ENCODE measurements at places on chromosomes 7 and 10.

GRCh38 chr10:92729886-92730285, 40.1 kb downstream of the HHEX start:
- no peak for DNase-seq
- no peaks in the 10 kb centered on the region for H3K36me3 ChIP-seq
- no peak overlapping the region for H3K27ac ChIP-seq
- H3K4me1 ChIP-seq = no peaks in the 10 kb centered on the region
- no peak overlapping the region for H3K4me3 ChIP-seq

GRCh38 chr10:91127341-91128082, 93.0 kb upstream of the PCGF5 start:
- DNase-seq = no peak

GRCh38 chr7:133053321-133053891, 28.5 kb downstream of the CHCHD3 start:
- no peaks in the 10 kb centered on the region for H3K36me3 ChIP-seq
- H3K4me1 ChIP-seq = peaks cover 6% of the 10 kb centered on the region
- H3K27me3 ChIP-seq = no peaks in the 10 kb centered on the region
- H3K4me3 ChIP-seq = no peak overlapping the region
- no peak for DNase-seq

DNA sequence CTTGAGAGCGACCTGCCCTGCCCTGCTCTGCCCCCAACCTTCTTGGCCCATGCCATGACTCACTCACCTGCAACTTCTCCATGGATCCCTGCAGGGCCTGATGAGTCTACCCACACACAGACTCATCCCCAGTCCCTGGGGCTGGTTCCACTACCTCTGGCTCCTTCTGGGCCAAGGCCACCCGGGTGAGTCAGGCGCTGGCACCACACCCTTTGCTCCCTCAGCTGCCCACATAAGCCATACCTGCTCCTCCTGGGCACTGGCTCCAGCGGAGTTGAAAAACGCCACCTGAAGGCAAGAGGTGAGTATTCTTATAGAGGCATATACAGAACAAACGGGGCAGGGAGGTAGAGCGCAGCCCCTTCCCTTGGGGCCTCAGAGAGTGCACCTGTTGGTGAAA, 16.2 kb upstream of the MTPAP start:
- H3K27ac ChIP-seq = no peak overlapping the region
- no peaks in the 10 kb centered on the region for H3K27me3 ChIP-seq
- H3K36me3 ChIP-seq = no peaks in the 10 kb centered on the region
- H3K4me3 ChIP-seq = no peak overlapping the region
- H3K4me1 ChIP-seq = peaks cover 11% of the 10 kb centered on the region

DNA sequence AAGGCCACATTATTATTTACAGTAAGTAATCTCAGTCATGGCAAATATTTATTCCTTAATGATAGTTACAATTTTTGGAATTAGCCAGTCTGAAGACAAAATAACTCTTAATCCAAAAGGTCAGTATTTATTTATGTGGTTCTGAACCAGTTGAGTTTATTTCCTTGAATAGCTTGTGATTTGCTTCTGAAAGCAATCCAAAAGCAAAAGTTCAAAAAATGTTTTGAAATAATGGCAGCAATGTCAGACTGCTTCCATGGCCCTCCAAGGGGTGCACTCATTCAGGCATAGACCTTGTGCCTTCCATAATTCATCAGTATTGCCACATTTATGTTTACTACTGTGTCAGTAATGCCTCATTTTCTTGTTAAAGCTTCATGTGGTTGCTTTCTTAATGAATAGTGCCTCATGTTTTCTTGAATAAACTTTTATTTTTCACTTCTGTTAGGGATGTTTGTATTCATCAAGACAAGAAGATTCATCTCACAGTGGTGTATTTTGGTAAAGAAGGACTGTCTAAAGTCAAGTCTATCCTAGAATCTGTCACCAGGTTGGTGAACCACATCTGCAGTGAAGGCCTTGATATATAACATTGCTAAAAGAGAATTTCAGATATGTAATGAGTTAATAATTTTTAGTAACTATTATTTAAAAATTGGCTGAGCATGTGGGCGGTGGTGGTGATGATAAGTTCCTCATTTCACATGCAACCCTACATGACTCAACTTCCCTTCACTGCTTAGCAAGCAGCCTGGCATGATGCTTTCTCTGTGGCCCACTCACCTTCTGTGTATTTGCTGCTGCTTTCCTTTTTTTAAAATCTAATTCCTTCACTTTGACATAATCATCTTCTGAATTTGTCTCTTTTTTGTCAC, 22.0 kb downstream of the CSGALNACT2 start:
- no peaks in the 10 kb centered on the region for H3K27me3 ChIP-seq
- H3K4me1 ChIP-seq = peaks cover 6% of the 10 kb centered on the region
- no peak for DNase-seq
- H3K27ac ChIP-seq = peak overlapping the region; percentile 33

GRCh38 chr10:26486990-26487850, 49.1 kb downstream of the APBB1IP start:
- no peaks in the 10 kb centered on the region for H3K27me3 ChIP-seq
- peaks cover 25% of the 10 kb centered on the region for H3K4me1 ChIP-seq
- H3K36me3 ChIP-seq = no peaks in the 10 kb centered on the region
- no peak for DNase-seq
- no peak overlapping the region for H3K4me3 ChIP-seq
- H3K27ac ChIP-seq = peak overlapping the region; percentile 50

DNA sequence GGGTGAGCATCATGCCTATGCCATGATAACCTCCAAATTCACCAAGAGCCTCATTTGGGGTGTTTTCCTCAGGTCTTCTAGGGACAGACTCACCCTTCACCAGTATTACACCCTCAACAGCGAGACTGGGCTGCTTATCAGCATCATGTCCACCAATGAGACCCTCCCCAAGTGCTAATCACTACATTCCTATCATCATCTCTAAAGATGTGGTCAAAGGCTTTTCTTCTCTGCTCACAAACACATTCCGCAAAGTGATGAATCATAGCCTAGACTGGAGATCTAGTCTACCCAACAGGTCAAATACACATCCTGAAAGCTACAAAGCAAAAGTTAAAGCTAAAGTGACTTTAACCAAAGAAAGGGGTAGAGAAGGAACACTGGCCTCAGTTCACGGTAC, 75.3 kb upstream of the C7orf33 start:
- no peaks in the 10 kb centered on the region for H3K4me1 ChIP-seq
- no peak overlapping the region for H3K27ac ChIP-seq
- DNase-seq = no peak
- H3K27me3 ChIP-seq = no peaks in the 10 kb centered on the region

GRCh38 chr10:19041171-19041570, 7.4 kb upstream of the MALRD1 start:
- H3K36me3 ChIP-seq = no peaks in the 10 kb centered on the region
- H3K4me1 ChIP-seq = no peaks in the 10 kb centered on the region
- no peaks in the 10 kb centered on the region for H3K27me3 ChIP-seq

DNA sequence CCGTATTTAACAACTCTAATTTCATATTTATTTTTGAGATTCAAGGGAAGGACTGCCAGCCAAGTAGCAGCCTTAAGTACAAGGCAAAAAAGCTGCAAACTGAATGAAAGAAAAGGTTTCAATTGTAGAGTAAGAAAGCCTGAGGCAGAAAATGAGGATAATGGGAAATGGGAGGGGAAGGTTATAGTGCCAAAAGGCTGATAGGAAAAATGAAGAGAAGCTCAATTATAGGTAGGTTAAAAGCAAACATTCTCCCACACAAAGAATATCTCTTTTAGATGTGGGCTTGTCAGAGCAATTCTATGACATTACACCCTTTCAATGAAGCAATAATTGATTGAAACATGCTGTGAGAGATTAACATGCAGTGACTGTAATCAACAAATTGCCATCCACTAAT, 175.3 kb downstream of the RAPGEF5 start:
- no peak overlapping the region for H3K4me3 ChIP-seq
- no peaks in the 10 kb centered on the region for H3K4me1 ChIP-seq
- no peak for DNase-seq
- no peaks in the 10 kb centered on the region for H3K27me3 ChIP-seq

DNA sequence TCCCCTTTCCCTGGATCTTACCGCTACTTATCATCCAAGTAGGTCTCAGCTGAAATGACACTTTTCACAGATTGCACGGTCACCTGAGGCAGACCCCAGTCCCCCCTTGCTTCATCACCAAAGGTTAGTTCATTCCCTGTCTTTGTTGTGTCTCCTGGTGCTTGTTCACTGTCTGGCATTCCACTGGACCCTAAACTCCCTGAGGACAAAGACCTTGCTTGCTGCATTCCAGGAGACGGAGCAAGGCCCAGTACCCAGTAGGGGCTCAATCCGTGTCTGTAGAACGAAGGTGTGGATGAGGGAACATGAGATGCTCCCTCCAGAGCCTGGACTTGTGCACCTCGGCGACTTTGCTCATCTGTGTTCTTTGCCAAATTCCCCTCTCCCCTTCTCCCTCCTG, 160.0 kb downstream of the RAB11FIP2 start:
- H3K36me3 ChIP-seq = no peaks in the 10 kb centered on the region
- no peaks in the 10 kb centered on the region for H3K27me3 ChIP-seq
- H3K4me3 ChIP-seq = no peak overlapping the region
- no peaks in the 10 kb centered on the region for H3K4me1 ChIP-seq
- no peak for DNase-seq

GRCh38 chr10:88989824-88990383, 694 bp upstream of the FAS start:
- H3K27ac ChIP-seq = peak overlapping the region; percentile 98
- H3K4me1 ChIP-seq = peaks cover 19% of the 10 kb centered on the region
- no peaks in the 10 kb centered on the region for H3K27me3 ChIP-seq
- peak; percentile 26 for DNase-seq
- peak overlapping the region; percentile 96 for H3K4me3 ChIP-seq
- H3K36me3 ChIP-seq = no peaks in the 10 kb centered on the region

DNA sequence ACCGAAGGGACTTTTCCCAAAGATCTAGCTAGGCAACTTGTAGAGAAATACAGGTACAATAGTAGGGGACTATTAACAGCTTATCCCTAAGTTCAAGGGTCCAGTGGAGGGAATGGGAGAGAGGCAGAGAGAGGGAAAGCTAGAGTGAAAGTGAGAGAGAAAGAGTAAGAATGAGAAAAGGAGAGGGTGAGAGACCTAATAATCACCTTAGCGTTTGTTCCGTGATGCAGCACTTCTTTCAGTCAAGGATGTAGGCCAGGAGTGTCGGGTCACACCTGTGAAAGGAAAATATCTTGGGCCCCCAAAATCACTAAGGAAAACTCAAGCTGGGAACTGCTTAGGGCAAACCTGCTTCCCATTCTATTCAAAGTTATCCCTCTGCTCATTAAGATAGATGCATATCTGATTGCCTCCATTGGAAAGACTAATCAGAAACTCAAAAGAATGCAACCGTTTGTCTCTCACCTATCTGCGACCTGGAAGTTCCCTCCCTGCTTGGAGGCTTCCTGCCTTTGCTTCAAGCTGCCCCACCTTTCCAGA, 75.2 kb downstream of the ST8SIA6 start:
- H3K4me1 ChIP-seq = no peaks in the 10 kb centered on the region
- no peaks in the 10 kb centered on the region for H3K27me3 ChIP-seq
- no peak for DNase-seq
- no peak overlapping the region for H3K27ac ChIP-seq

DNA sequence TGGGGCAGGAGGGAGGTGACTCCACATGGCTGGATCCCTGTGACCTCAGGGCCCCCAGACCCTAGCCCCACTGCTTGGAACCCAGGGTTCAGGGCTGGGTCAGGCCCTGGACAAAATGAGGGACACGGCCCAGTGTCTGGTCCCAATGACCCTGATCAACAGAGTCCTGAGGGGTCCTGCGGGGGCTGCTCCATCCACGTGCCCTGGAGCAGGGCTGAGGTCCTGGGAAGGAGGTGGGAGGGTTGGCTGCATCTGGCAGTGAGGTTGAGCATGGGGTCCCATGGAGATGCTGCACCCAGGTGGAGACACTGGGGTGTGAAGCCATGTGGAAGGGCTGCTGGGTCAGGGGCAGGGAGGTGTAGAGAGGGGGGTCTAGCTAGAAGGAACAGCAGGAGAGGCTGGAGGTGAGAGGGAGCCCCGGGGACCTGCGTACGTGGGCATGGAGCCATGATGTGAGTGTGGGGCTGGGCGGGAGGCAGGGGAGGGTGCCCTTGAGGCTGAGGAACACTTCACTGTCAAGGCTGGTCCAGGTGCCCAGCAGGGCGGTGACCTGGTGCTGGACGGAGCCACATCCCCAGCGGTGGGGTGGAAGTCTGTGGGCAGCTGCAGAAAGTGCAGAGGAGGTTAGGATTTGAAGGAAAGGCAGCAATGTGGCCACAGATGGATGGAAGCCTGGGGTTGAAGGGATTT, 604 bp downstream of the SCART1 start:
- no peaks in the 10 kb centered on the region for H3K36me3 ChIP-seq
- no peak overlapping the region for H3K4me3 ChIP-seq
- H3K27me3 ChIP-seq = no peaks in the 10 kb centered on the region
- no peaks in the 10 kb centered on the region for H3K4me1 ChIP-seq

GRCh38 chr10:688312-689120, 952 bp downstream of the DIP2C start:
- peaks cover 45% of the 10 kb centered on the region for H3K4me1 ChIP-seq
- peak overlapping the region; percentile 87 for H3K27ac ChIP-seq
- no peaks in the 10 kb centered on the region for H3K27me3 ChIP-seq

GRCh38 chr7:33934391-33934790, 29.1 kb downstream of the BMPER start:
- DNase-seq = no peak
- H3K4me3 ChIP-seq = no peak overlapping the region
- no peaks in the 10 kb centered on the region for H3K36me3 ChIP-seq
- H3K27ac ChIP-seq = no peak overlapping the region
- H3K4me1 ChIP-seq = peaks cover 20% of the 10 kb centered on the region
- H3K27me3 ChIP-seq = no peaks in the 10 kb centered on the region

DNA sequence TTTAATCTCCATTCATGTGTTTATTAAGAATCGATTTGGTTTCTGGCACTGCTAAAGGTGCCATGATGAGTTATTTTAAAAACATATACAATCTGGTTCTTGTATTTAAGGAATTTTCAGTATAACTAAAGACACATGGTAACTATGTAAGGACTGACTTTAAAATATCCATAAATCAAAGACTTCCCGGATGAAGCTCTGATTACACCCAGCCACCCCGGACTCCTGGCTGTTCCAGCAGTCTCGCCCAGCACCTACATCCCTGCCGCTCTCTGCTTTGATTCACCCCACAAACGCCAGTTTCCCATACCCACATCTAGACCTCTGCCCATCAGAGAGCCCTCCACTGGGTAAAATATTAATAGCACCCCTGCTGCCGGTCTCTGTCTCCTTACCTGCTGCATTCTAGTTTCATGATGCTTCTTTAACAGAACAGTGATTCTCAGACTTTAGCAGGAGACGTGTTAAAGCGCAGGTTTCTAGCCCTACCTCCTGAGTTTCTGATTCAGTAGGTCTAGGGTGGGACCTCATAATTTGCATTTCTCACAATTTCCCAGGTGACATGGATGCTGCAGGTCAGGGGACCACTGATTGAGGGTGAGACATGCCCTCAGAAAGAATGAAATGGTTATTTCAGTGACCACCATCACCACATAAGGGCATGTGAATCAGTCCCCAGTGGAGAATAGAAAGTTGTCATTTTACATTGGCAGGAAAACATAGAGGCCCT, 185.7 kb downstream of the KIAA1217 start:
- no peak for DNase-seq
- no peaks in the 10 kb centered on the region for H3K4me1 ChIP-seq
- H3K4me3 ChIP-seq = no peak overlapping the region
- no peaks in the 10 kb centered on the region for H3K36me3 ChIP-seq
- no peaks in the 10 kb centered on the region for H3K27me3 ChIP-seq
